Cortex of kidney (tissue), 1 donor: ENCODE measurements at places on chromosomes 1 and 21.

DNA sequence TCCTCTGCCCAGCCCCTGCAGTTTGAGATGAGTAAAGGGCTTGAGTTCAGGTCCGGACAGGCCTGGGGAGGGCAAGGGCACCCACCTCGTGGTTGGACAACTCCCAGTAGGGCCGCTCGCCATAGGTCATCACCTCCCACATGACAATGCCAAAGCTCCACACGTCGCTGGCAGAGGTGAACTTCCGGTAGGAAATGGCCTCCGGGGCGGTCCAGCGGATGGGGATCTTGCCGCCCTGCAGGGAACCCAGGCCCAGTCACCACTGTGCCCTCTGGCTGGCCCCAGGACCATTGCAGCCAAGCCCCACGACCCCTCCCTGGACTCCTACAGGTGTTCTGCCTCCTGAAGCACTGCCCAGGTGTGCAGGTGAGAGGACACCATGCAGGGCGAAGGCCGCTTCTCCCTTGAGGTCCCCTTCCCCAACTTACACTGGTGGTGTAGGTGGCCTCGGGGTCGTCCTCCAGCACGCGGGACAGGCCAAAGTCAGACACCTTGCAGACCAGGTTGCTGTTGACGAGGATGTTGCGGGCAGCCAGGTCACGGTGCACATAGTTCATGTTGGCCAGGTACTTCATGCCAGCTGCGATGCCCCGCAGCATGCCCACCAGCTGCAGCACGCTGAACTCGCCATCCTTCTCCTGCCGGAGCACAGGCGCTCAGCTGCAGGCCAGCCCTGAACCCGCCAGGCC, 24.1 kb downstream of the EPHA2 start:
- no peak for DNase-seq

DNA sequence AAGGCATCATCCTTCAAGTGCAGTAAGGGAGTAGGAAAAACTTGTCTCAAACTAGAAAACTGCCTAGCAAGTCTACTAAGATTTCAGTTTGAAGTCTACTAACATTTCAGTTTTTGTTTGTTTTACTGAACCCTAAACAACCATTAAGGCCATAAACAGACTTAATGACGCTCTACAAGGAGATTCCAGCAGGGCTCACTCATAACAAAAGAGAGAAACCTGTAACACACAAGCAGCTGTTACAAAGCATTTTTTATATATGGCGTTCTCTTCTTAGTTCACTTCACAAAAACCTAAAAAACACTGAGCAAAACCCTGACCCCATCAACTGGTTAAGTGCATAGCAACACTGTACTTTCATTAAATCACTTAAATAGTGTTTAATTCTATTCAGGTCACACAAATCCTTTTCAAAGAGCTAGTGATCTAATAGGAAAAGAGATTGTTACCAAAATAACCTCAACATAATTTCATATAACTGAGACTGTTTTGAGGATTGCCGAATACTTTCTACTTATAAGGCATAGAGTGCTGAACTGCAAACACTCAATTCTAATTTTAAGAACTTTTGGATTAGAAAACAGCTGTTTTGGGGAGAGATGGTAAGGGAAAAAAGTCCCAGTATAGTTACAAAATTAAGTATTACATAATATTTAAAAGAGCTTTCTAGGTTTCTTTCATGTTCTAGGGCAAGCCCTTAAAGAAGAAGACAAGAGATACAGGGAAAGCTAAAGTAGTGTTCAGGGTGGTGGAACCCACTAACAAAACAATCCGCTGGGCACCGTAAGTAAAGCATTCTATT, 1.4 kb downstream of the B3GALNT2 start:
- DNase-seq = no peak

GRCh38 chr1:32749771-32750170, 47.2 kb upstream of the SYNC start:
- DNase-seq = no peak

DNA sequence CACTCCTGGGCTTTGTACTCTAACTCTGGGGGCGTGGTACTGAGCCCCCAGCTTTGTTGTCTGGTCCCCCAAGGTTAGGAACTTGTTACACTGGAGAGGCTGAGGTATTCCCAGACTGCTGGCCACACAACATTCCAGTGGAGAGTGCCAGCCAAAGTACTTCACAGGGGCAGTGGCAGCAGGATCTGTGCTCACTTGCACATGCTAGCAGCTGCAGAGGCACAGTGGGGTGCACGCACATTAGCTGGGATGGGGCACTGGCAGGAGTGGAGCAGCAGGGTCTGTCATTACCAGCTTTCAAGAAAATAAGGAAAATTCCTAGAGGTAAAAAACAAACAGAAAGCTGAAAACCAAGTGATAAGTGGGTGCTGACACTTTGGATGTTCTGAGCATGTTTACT, 31.0 kb downstream of the ZNF691 start:
- DNase-seq = no peak

GRCh38 chr1:211345719-211346118, 19.1 kb downstream of the TRAF5 start:
- no peak for DNase-seq
